Posterior vena cava (tissue), 2 donors: ENCODE measurements at places on chromosomes 4 and X.

GRCh38 chr4:41734371-41734770 is 14.2 kb downstream of the PHOX2B start:
- no peak for DNase-seq

GRCh38 chr4:39933671-39934590 is 43.8 kb downstream of the PDS5A start:
- DNase-seq: no peak

DNA sequence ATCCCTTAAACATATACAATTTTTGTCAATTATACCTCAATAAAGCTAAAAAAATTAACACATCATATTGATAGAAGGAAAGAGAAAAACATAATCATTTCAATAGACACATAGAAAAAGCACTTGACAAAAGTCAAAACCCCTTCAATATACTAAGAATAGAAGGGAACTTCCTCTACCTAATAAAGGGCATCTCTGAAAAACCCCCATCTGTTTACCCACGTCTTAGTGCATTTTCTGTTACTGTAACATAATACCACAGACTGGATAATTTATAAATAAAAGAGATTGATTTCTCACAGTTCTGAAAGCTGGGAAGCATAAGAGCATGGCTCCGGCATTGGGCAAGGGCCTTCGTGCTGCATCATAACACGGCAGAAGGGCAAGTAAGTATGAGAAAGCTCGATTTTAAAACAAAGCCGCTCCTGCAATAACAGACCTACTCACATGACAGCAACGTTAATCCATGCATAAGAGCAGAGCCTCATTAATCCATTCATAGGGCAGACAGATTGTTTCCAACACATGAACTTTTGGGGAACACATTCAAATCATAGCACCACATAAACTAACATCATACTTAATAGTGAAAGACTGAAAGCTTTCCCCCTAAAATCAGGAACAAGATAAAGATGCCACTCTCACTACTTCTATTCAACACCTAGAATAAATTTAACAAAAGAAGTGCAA is 15.7 kb downstream of the STEEP1 start:
- no peak for DNase-seq

DNA sequence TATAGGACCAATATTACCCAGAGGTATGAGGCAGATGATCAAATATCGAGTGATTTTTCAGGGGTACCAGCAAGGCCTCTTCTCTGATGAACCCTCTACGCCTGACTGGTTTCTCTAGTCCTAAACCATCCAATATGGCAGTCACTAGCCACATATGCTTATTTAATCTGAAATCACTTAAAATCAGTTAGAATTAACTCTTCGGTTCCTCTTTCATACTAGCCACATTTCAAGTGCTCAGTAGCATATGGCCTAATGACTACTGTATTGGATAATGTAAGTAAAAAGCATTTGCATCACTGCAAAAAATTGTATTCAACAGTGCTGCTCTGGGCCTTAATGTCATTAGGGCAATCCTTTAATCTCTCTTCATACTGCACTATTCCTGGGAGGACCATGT is 4.4 kb upstream of the APBB2 start:
- no peak for DNase-seq

GRCh38 chrX:24245202-24245601 is 68.7 kb downstream of the SUPT20HL2 start:
- DNase-seq: no peak

DNA sequence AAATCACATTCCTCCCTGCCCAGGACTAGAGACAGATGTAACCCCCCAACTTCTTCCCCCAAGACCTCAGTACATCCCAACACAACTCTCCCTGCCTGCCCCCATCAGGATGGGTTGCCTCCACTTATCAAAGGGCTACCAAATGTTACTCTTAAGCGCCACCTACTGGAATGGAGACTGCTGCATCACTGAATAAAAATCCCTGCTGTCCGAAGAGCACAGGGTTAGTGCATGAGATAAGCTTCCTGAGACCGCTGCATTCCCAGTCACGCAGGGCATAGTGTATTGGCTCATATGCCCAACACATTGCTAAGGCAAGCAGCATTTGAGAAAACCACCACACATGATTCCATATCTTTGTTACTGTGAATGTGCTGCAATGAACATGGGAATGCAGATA is 544.5 kb downstream of the PPP4R3C start:
- DNase-seq: no peak

DNA sequence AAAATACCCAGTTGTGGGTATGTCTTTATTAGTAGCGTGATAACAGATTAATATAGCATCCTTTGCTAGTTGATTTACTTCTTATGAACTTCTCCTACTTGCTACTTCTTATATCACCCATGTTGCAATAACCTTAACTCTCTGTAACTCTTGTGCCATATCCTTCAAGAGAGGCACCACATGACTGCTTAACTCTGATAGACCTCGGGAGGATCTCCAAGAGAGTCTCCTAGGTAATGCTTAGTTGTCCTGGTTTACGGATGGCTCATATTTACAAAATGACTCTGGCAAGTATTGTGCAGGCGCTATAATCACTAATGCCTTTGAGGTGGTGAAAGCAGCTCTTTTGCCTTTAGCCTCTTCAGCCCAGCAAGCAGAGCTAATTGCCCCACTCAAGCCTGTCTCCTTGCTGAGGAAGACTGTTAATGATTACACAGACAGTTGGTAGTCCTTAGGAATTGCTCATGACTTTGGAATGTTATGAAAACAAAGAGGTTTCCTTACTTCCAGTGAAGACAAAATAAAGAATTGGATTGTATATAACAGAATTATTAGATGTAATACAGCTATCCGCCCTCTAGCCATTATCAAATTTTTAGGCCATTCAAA is 1305.8 kb downstream of the PCDH7 start:
- DNase-seq: no peak

DNA sequence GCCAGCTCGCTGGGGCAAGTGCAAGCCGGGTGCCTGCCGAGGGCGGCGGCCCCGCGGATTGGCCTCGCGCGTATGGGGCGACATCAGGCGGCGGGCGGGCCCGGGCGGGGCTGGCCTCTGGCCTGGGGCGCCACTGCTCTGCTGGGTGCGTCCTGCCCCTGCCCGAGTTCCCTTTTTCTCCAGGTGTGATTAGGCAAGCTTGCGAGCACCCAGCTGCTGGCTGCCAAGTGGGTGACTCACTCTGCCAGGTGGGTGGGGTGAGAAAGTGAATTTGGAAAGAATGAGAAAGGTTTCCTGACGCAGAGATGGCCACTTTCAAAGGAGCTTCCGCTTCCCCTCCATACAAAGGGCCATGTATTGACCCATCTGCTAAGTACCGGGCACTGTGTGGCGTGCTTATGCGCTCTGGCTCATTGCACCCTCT is 32.5 kb downstream of the FGFBP1 start:
- DNase-seq: no peak

DNA sequence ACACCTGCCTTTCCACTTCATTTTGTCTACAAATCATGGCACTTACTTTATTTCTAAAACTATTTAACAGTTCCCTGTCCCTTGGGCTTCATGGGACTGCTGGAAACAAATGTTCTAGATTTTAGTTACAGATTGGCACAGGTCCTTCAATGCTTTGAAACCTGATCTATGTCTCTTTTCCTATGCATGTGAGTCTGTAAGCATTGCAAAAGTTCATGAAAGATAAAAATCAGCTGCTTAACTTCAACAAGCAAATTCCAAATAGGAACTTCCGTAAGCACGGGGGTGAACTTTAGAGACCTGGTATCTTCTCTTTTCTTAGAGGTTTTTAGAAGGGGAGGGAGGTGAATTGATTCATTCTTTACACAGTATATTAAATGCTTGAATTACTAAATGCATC is 9.5 kb downstream of the LGI2 start:
- DNase-seq: no peak

GRCh38 chr4:42817913-42818312 is 74.6 kb upstream of the GRXCR1 start:
- DNase-seq: no peak

- DNase-seq: no peak
Observed at GRCh38 chr4:71533121-71533520, 194.3 kb downstream of the SLC4A4 start.

- no peak for DNase-seq
Observed at GRCh38 chrX:15600745-15601144, at the start of gene ACE2. Gene ACE2 (minus strand): TSS chrX:15600960. CDS start chrX:15600911, 49 bp downstream.

GRCh38 chr4:74968456-74969164 is 35.7 kb downstream of the PARM1 start:
- DNase-seq: no peak

- DNase-seq: no peak
Observed at GRCh38 chrX:130262231-130262630, 6.5 kb downstream of the ZNF280C start.

DNA sequence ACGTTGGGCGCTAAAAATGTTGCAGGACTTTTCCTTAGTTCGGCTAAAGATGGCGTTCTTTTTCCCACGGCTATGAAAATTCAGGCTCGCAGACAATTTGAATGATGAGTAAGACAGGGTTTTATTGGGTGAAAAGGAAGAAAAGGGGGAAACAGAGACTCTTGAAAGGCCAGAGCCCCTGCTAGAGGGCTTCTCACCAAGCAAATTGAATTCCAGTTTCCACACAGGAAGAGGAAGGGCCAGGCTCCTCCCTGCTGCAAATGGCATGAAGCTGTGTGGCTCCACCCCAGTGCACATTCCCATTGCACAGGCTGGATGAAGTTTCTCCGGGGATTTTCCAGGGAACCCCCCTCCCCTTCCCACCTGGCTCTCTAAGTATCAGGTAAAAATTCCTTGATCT is 210.9 kb downstream of the KLHL4 start:
- no peak for DNase-seq

DNA sequence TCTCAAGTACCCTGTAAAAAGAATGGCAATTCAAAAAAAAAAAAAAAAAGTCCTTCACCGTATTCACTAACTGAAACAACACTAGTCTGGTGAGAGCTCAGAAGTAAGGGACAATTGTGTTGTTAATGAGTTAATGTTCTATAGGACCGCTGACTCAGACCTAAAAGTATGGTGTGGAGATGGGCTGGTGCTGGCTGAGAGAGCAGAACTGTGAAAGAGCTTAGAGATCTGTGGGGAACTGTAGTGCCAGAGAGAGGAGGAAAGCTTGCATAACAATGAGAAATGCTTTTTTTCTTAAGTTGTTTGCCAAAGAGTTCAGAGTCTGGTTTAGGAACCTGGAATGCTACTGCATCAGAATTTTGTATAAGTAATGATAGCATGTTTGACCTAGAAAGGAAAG is 65.1 kb downstream of the LHFPL1 start:
- DNase-seq: no peak

GRCh38 chrX:18617407-18617750 is 54.5 kb downstream of the RS1 start:
- no peak for DNase-seq

DNA sequence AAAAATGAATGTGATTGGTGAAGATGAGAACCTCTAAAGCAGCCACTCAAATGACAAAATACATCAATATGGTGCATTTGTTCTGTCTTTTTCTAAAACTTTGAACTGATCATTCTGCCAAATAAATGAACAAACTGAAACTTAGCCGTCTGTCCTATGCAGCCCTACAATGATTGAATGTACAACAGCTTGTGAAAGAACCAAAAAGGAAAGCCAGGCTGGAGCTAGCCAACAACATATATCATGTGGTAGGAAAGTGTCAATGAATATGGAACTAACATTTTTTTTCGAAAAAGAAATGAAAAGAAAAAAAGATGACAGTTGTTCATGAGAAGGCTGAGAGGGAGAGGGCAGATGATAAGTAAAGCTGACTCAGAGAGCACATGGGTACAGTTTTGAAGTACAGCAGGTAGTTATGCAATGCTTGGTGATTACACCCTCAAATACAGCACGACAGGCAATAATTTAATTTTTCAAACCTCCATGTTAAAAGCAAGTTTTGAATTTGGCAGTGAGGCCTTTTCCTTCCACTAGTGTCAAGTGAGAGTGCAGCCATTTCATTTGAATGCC is 21.2 kb upstream of the SLC7A11 start:
- DNase-seq: no peak

- no peak for DNase-seq
Observed at GRCh38 chrX:96182366-96182765, 502.3 kb upstream of the DIAPH2 start.

GRCh38 chrX:21412883-21413282 is 38.7 kb downstream of the CNKSR2 start:
- no peak for DNase-seq
